ENCODE measurements at places on chromosomes 2 and 18. TPM values are rescaled to one million over a fixed set of nuclear protein-coding genes. Genes with fewer than 3 reads are reported as not detected.

- H3K36me3 ChIP-seq: no peaks in the 10 kb centered on the region
- no peak for DNase-seq
- H3K27ac ChIP-seq: no peak overlapping the region
- no peaks in the 10 kb centered on the region for H3K4me1 ChIP-seq
These were observed 489.9 kb downstream of the NYAP2 start for GRCh38 chr2:225889452-225889851.

Gene CSRNP3
- total RNA-seq: 0.91 TPM

- no peak overlapping the region for H3K27ac ChIP-seq
- no peak overlapping the region for H3K4me3 ChIP-seq
- no peak for DNase-seq
- no peaks in the 10 kb centered on the region for H3K27me3 ChIP-seq
These were observed 165.7 kb upstream of the PXDN start for GRCh38 chr2:1910021-1910420.

DNA sequence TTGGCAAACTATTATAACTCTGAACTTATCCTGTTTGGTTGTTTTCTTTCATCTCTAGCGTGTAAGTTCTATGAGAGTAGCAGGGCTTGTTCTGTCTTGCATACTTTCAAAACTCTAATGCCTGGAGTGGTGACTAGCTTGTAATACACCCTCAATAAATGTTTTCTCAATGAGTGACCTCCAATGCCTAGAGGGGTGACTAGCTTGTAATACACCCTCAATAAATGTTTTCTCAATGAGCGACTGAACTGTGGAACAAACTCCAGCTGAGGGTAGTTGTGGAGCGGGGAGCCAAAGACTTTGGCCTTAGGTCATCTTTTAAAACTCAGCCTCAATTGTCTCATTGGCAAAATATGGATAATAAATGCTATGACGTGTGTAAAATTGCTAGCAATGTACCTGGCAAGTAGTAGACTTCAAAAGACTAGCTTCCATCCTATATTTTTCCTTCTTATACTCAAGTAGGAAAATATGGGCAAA lies 1.8 kb downstream of the GPD2 start:
- H3K4me3 ChIP-seq: peak overlapping the region; percentile 80
- peak overlapping the region; percentile 99 for H3K27ac ChIP-seq
- peaks cover 8% of the 10 kb centered on the region for H3K36me3 ChIP-seq
- no peaks in the 10 kb centered on the region for H3K27me3 ChIP-seq
- no peak for DNase-seq
- peaks cover 13% of the 10 kb centered on the region for H3K4me1 ChIP-seq

- H3K36me3 ChIP-seq: no peaks in the 10 kb centered on the region
- H3K27me3 ChIP-seq: no peaks in the 10 kb centered on the region
- H3K4me3 ChIP-seq: no peak overlapping the region
- no peak for DNase-seq
- H3K4me1 ChIP-seq: no peaks in the 10 kb centered on the region
These were observed 1081.4 kb upstream of the NRXN1 start for GRCh38 chr2:52113338-52113737.

DNA sequence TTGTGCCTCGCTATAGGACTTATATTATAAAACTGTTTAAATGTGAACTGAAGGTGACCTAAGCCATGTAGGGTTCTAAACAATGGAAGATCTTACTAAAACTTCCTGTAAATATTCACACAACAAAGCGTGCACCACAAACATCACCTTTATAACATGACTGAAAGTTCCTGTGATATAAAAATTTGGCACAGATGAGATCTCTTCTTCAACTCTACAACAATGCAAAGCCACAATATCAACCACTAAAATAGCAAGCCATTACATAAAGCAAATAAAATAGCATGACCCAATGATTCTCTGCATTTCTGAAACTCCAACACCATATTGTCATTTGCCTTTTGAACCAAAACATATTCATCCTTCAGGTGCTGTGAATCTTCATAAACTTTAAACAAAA lies 3.5 kb downstream of the YES1 start:
- no peak overlapping the region for H3K27ac ChIP-seq

GRCh38 chr2:218876562-218877219 lies 4.0 kb upstream of the WNT10A start:
- H3K27me3 ChIP-seq: no peaks in the 10 kb centered on the region
- H3K4me1 ChIP-seq: peaks cover 14% of the 10 kb centered on the region
- no peaks in the 10 kb centered on the region for H3K36me3 ChIP-seq
- no peak overlapping the region for H3K27ac ChIP-seq

GRCh38 chr2:47735912-47736311 lies 47.0 kb upstream of the MSH6 start:
- H3K36me3 ChIP-seq: no peaks in the 10 kb centered on the region
- no peak overlapping the region for H3K27ac ChIP-seq
- DNase-seq: no peak
- H3K4me1 ChIP-seq: no peaks in the 10 kb centered on the region

DNA sequence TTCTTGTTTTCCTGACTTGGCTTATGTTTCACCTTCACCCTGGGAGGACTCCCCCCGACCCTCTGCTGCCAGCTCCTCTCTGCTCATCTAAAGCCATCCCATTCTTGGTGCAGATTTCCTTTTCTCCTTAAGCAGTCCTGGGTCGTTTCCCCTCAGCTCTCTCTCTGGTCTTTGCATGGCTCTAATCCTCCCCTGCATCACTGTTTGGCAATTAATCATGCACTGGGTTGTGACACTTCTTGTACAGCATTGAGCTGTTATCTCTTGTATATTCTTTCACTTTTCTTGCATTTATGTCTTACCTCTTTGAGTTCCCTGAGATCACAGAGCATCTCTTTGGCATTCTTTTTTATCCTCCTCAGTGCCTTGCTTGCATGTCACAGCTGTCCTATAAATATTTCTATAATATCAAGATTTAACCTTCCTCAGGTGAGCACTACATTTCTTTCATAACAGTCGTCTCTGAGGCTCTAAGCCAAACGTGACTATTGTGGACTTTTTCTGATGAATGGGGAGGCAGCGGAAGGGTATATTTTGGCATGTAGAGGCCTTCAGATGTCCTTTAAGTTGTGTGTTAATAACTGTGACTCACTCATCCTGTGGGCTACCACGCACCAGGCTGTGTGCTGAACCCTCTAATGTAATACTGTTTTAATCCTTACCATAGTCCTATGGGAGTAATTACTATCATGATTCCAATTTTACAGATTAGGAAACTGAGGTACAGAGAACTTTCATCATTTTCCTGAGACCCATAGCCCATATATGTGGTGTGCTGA lies 507.5 kb downstream of the SLC4A3 start:
- no peak overlapping the region for H3K4me3 ChIP-seq
- H3K36me3 ChIP-seq: no peaks in the 10 kb centered on the region
- no peaks in the 10 kb centered on the region for H3K27me3 ChIP-seq

Gene TUBA4B
- not detected for total RNA-seq

- no peaks in the 10 kb centered on the region for H3K27me3 ChIP-seq
- H3K36me3 ChIP-seq: no peaks in the 10 kb centered on the region
- H3K4me3 ChIP-seq: no peak overlapping the region
- no peak for DNase-seq
These were observed 250.7 kb downstream of the RNF144A start for GRCh38 chr2:7167801-7168411.

GRCh38 chr2:19408592-19408991 lies 50.2 kb upstream of the OSR1 start:
- DNase-seq: no peak
- no peaks in the 10 kb centered on the region for H3K4me1 ChIP-seq
- H3K27ac ChIP-seq: no peak overlapping the region
- no peak overlapping the region for H3K4me3 ChIP-seq
- no peaks in the 10 kb centered on the region for H3K27me3 ChIP-seq

Gene KYNU
- total RNA-seq: 2.9 TPM

Gene CFAP65
- not detected for total RNA-seq

DNA sequence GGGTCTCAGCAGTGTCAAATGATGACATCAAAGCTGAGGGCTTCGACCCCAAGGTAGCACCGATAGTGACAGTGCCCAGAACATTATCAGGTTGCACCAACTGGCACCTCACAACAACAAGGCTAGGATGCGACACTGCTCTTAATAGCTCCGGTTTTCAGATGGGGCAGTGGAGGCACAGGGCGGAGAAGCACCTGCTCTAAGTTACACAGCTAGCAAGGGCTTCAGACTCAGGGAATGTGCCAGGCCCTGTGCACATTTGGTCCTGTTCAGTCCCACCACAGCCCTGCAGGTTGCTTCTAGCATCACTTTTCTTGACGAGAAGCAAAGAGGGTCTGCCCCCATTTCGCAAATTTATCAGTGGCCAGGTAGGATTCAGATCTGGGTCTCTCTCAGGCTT lies 74.1 kb downstream of the DGKD start:
- no peaks in the 10 kb centered on the region for H3K4me1 ChIP-seq
- no peak overlapping the region for H3K27ac ChIP-seq
- DNase-seq: no peak
- H3K36me3 ChIP-seq: no peaks in the 10 kb centered on the region
- H3K27me3 ChIP-seq: no peaks in the 10 kb centered on the region

DNA sequence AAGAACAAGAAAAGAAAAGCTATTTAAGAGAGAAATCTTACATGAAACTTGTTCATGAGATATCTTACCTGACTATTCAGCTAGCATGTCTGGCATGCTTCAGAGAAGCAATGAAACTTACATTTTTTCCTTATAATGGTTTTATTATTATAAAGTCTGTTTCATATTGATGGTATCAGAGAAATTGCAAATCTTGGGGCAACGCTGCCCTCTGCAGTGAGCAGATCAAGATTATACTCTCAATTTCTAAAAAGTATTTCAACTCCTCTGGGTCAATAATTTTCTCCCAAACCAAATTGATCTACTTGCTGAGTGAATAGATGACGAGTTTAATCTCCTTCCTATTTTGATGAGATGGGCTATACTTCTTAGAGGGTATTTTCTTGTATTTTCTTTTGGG lies 235.6 kb downstream of the NUP35 start:
- no peaks in the 10 kb centered on the region for H3K4me1 ChIP-seq
- no peaks in the 10 kb centered on the region for H3K27me3 ChIP-seq

- DNase-seq: no peak
- H3K36me3 ChIP-seq: peaks cover 60% of the 10 kb centered on the region
- no peak overlapping the region for H3K27ac ChIP-seq
- H3K27me3 ChIP-seq: no peaks in the 10 kb centered on the region
These were observed 75.6 kb downstream of the GPD2 start for GRCh38 chr2:156511803-156512202.

DNA sequence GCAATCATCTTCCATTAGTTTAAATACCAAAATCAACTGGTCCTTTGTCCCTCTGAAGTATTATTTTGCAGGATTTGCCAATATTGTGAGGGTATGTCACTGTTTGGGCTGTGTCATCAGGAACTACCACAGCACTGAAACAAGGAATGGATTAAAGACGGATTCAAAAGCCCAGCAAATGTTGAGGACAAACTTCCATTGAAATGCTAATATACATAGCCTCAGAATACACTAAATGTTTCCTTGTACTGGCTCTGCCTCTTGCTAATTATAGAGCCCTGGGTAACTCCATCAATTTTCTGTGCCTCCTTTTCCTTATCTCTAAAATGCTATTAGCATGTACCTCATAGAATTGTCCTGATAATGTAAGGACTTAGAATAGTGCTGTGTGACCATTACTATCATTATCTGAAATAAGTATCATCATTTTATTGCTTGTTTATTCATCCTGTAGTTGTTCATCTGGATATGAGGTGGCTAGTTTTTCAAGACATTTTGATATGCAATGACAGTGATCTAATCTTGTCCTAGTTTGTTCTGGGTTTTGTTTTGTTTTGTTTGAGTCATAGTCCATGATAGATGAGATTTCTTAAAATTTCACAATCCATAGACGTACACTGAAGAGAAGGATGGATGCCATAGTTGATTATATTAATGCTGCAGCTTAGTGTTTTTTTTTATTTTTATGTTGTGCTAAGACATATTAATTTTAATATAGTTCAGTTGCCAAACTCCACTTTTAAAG lies 333.4 kb upstream of the KCNH7 start:
- no peak overlapping the region for H3K4me3 ChIP-seq
- H3K27me3 ChIP-seq: no peaks in the 10 kb centered on the region
- no peaks in the 10 kb centered on the region for H3K4me1 ChIP-seq
- no peaks in the 10 kb centered on the region for H3K36me3 ChIP-seq
- H3K27ac ChIP-seq: no peak overlapping the region

Gene SALL3
- not detected for total RNA-seq

DNA sequence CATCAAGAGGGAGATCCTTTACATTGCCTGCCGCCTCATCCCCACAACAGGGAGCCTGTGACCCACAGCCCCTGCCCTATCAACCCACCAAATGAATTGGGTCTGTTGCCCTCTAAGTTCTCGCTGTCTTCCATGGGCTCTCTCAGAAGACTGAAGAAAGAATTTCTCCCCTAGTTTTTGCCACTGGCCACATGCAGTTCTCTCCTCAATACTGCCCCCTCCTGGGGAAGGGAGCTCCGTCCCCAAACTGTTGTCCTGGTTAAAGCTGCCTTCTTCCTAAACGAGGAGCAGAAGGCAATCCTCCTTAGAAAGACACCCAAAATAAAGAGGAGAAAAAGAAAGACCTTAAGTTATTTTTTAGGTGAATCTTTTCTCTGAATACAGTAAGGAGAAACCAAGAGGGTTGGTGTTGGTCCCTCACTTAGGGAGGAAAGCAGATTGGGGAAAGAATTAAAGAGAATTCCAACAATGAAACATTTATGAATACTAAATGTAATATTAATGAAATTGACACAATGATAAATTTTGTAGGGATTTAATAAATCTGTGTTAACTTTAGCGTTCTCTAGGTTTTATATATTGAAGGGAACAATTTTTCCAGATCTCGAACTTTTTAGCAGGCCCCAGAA lies 31.1 kb upstream of the SATB2 start:
- H3K4me3 ChIP-seq: no peak overlapping the region
- H3K4me1 ChIP-seq: no peaks in the 10 kb centered on the region
- DNase-seq: no peak
- no peaks in the 10 kb centered on the region for H3K27me3 ChIP-seq

Gene AQP12A
- not detected for total RNA-seq

GRCh38 chr2:127422559-127423477 lies 4.6 kb downstream of the PROC start:
- H3K27me3 ChIP-seq: peaks cover 5% of the 10 kb centered on the region
- no peaks in the 10 kb centered on the region for H3K36me3 ChIP-seq
- H3K4me1 ChIP-seq: peaks cover 14% of the 10 kb centered on the region
- H3K27ac ChIP-seq: no peak overlapping the region
- no peak for DNase-seq

GRCh38 chr18:12052866-12053265 lies 40.8 kb upstream of the ANKRD62 start:
- DNase-seq: no peak
- H3K27ac ChIP-seq: no peak overlapping the region
- H3K27me3 ChIP-seq: no peaks in the 10 kb centered on the region
- H3K4me3 ChIP-seq: no peak overlapping the region
- H3K36me3 ChIP-seq: no peaks in the 10 kb centered on the region

- no peak overlapping the region for H3K27ac ChIP-seq
- no peaks in the 10 kb centered on the region for H3K36me3 ChIP-seq
- no peak for DNase-seq
- no peaks in the 10 kb centered on the region for H3K4me1 ChIP-seq
- H3K4me3 ChIP-seq: no peak overlapping the region
These were observed 573.1 kb downstream of the TDRD15 start for GRCh38 chr2:21696900-21697299.

Gene SERPINB12
- total RNA-seq: 13.2 TPM

- peak overlapping the region; percentile 88 for H3K4me3 ChIP-seq
- peak overlapping the region; percentile 89 for H3K27ac ChIP-seq
- no peaks in the 10 kb centered on the region for H3K27me3 ChIP-seq
- peaks cover 43% of the 10 kb centered on the region for H3K4me1 ChIP-seq
- no peak for DNase-seq
These were observed 916 bp downstream of the TAF4B start for GRCh38 chr18:26227051-26227670.
